Dermis microvascular lymphatic vessel endothelial cell (primary cell): ENCODE measurements at places on chromosomes 16 and 17. TPM values are rescaled to one million over a fixed set of nuclear protein-coding genes. Genes with fewer than 3 reads are reported as not detected.

The CCDC78 gene
- 0.26 and 0.76 TPM in 2 replicates for total RNA-seq

The PER1 gene
- 5.0 and 16.7 TPM in 2 replicates for total RNA-seq

The CRYM gene
- total RNA-seq: 0.13 TPM in 1 of 2 replicates, not detected in the other

The TMC6 gene
- 23.1 and 35.7 TPM in 2 replicates for total RNA-seq

The GRAP gene
- total RNA-seq: 152 and 398 TPM in 2 replicates
